Trophoblast cell (in vitro differentiated cells and primary cell): ENCODE measurements at places on chromosomes 11 and 22.

GRCh38 chr11:104338186-104338585, 174.2 kb upstream of the PDGFD start:
- no peak for DNase-seq

DNA sequence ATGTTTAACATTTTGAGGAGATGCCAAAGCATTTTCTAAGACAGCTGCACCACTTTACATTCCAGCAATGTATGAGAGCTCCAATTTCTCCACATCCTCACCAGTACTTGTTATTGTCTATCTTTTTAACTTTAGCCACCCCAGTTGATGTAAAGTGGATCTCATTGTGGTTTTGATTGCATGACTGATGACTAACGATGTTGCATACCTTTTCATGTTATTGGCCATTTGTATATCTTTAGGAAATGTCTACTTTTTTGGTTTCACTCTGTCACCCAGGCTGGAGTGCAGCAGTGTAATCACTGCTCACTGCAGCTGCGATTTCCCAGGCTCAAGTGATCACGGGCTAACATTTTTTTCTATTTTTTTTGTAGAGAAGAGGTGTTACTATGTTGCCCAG, 8.9 kb downstream of the TTC28 start:
- DNase-seq: no peak

DNA sequence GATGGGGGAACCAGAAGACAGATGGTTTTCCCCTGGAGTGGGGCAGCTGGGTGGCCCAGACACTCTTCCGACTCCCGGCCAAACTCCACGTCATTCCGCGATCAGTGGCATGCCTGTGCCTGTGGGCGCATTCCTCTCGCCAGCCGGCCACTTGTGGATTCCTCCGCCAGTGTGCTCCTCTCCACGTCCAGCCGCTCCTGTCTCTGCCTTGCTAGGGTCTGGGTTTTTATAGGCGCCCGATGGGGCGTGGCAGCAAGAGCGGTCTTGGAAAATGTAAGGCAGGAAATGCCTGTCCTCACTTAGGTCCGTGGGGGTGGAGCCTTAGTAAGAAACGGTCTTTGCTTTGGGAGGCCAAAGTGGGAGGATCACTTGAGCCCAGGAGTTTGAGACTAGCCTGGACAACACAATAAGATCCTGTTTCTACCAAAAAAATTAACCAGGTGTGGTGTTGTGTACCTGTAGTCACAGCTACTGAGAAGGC, 81.6 kb upstream of the SEPTIN5 start:
- peak; percentile 5 for DNase-seq

DNA sequence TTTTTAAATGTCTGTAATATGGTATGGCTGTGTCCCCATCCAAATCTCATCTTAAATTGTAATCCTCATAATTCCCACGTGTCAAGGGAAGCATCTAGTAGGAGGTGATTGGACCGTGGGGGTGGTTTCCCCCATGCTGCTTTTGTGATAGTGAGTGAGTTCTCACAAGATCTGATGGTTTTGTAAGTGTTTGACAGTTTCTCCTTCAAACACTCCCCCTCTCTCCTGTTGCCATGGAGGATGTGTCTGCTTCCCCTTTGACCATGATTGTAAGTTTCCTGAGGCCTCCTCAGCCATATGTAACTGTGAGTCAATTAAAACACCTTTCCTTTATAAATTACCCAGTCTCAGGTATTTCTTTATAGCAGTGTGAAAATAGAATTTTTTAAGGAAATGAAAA, 31.1 kb upstream of the CD44 start:
- no peak for DNase-seq

DNA sequence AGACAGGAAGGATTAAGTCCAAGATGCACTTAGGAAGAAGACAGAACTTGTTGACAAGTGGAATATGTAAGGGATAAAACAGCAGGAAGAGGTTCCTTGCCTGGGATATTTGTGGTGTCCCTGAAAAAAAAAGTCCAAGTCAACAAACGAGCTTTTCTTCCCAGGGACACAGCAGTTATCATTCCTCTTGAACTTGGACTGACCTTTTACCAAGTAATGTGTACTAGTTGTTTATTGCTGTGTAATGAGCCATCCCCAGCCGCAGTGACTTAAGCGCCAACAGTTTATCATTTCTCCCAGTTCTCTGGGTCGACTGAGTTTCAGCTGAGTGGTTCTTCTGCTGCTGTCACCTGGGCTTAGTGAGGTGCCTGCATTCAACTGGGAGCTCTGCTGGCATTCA, 37.0 kb downstream of the KREMEN1 start:
- DNase-seq: no peak

DNA sequence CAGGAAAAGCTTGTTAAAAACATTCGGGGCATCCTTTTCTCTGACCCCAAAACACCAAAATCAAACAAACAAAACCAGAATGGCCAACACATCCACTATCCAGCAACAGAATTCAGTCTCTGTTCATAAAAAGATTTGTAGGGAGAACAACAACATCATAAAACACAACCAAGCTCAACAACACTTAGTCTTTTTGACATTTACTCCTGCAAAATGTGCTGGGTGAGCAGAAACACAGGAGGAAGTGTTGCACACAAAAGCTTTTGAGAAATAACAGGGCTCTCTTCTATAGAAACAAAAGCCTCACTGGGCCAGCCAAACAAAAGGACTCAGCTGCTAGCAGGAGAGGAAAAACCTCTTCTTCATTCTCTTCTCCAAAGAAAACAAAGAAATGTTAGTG, 736.0 kb upstream of the CCDC90B start:
- DNase-seq: no peak

GRCh38 chr11:88050247-88050646, 125.0 kb downstream of the RAB38 start:
- DNase-seq: no peak

DNA sequence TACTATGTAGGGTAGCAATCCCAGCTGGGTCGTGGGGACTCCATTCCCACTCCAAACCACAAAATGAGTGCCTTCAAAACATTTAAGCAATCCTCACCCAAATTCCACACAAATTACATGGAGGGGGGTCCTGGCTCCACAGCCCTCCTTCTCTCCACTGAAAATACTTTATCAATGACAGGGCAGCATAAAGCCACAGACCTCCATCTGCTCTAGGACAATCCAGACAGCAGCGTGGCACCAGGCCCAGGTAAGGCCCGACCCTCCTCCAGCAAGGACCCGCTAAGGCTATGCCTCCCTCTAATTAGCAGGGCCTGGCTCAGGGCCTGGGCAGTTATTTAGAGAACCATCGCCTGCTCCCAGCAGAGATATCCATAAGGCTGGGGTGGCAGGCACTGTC, at the start of gene PANX3:
PANX3 (plus strand) TSS at position 365 of the 400 bp plus-strand sequence. CDS start 129 bp downstream, outside the sequence.
- DNase-seq: no peak

DNA sequence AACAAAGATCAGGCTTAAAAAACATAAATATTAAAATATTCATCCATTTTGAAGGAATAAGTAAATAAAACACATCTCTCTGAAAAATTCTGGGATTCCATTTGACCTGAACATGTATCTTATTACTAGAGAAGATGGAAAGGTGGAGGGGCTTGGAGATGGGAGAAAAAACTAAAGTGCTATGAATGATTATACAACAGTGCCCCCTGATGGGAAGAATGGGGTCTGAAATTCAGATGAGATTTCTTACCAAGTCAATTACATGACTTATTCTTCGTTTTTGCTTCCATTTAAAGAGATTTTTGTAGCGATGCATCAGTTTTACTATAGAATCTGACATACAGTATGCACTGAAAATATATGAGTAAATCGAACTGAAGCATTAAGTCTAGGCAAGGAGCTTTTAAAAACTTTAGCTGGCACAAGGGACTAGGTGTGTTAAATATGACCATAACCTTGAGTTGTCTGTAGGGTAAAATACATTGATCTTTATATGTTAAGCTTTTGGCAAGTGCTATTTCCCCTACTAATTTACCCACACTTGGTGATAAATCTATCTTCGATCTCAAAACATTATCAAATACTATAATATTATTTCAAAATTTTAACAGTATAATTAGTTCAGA, 718.8 kb downstream of the CNTN5 start:
- DNase-seq: peak; percentile 45

DNA sequence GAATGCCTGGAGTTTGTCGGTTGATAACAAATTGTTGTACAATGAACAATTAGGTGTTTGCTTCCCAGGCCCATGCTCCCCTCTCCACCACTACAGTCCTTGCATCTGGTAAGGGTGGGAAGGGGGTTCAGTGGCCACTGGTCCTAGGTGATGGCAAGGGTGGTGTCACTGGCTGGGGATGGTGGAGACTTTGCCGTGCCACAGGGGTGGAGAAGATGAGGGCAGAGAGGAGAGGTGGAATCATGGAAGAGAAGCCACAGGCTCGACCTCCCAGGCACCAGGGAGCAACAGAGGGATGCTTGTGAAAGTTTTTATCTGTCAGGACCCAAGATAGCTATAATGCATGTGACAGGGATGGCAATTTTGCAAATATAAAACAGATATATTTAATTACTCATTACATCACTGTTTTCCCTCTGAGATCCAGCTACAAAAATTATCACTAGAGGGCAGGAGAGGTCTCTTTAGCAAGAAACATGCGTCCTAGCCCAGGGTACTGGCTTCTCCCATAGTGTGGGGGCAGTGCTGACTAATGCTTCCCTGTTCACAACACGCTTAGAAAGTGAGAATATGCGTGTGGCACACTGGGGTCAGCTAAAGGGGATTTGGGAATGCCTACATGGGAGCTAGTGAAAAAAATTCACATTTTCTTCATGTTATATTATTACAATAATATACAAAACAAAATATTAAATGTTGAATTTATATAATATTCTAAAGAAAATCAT, 49.0 kb upstream of the AMPD3 start:
- DNase-seq: peak; percentile 88

GRCh38 chr22:49153921-49154320, 673.8 kb downstream of the BRD1 start:
- no peak for DNase-seq

DNA sequence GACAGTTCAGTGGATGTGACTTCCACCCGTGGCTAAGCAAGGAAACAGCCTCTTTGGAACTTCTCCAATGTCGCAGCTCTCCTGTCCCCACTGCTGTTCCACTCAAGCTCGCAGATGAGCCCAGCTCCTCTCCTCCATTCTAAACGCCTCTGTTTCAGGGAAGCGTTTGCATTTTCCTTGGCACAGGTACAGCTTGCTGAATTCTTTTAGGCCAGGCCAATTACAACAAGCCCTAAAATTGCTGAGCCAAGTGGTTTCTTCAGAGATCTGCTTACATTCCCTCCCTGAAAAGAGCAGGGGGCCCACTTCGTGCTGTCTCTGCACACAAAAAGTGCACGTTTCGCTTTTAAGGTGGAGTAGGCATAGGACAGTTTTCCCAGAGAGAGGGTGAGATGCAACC, 91.5 kb upstream of the BLID start:
- no peak for DNase-seq

DNA sequence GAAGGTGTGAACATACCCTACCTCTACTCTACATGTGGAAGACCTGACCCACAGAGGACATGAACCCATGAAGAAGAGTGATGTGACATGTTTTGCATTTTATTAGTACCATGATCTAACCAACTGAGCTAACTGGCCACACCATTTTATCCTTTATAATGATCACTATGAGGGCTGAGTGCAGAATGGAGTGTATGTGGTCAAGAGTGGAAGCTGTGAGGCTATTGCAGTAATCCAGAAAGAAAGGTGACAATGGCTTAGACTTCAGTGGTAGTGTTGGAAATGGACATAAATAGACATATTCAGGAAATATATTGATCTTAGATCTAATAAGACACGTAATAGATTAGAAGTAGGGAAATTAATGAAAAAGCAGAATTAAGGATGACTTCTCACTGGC, 3.8 kb downstream of the SRSF8 start:
- no peak for DNase-seq

- DNase-seq: peak; percentile 58
Measured at GRCh38 chr22:20128902-20129746, 2.5 kb upstream of the ZDHHC8 start.

- no peak for DNase-seq
Measured at GRCh38 chr11:6995703-6996102, 24.4 kb downstream of the ZNF214 start.

GRCh38 chr11:68116974-68117373, 4.2 kb downstream of the CHKA start:
- no peak for DNase-seq

- DNase-seq: peak; percentile 29
Measured at GRCh38 chr11:92211576-92212167, 12.9 kb upstream of the FAT3 start.

GRCh38 chr11:130671801-130672700, 223.6 kb downstream of the ADAMTS15 start:
- DNase-seq: peak; percentile 80

DNA sequence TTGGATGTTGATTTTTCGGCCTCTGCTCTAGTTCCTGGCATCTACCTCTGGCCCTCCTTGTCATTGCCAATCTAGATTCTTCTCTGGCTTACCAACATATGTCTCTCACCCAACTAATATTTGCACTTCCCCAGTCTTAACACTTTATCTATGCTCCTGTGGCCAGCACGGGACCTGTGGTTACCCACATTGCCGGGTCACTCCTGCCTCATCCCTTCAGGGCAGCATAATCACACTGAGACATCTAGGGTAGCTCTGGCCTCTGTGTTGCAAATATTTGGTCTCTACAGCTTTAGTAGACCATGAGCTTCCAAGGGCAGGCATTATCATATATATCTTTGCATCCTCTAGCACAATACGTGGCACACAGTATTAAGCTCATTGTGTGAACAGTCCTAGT, 182.0 kb upstream of the ARHGAP20 start:
- DNase-seq: no peak

- no peak for DNase-seq
Measured at GRCh38 chr11:17015627-17016126, 1.5 kb upstream of the PLEKHA7 start.

DNA sequence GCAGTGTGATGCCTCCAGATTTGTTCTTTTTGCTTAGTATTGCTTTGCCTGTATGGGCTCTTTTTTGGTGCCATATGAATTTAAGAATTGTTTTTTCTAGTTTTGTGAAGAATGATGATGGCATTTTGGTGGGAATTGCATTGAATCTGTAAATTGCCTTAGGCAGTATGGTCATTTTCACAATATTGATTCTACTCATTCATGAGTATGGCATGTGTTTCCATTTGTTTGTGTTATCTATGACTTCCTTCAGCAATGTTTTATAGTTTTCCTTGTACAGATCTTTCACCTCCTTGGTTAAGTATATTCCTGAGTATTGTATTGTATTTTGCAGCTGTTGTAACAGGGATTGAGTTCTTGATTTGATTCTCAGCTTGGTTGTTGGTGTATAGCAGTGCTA, 18.3 kb upstream of the ZBED5 start:
- DNase-seq: no peak

GRCh38 chr22:23720855-23721254, 30.0 kb downstream of the RGL4 start:
- no peak for DNase-seq

GRCh38 chr11:34446386-34446785, 7.7 kb downstream of the CAT start:
- DNase-seq: no peak

GRCh38 chr11:68099474-68100405, 21.4 kb downstream of the CHKA start:
- no peak for DNase-seq

GRCh38 chr11:92330114-92330513, 105.5 kb downstream of the FAT3 start:
- DNase-seq: no peak

- DNase-seq: no peak
Measured at GRCh38 chr11:119759324-119759723, 30.3 kb upstream of the NECTIN1 start.

- peak; percentile 71 for DNase-seq
Measured at GRCh38 chr22:47129902-47130635, 367.6 kb downstream of the TBC1D22A start.
